ENCODE measurements at places on chromosomes 6 and 20. TPM values are rescaled to one million over a fixed set of nuclear protein-coding genes. Genes with fewer than 3 reads are reported as not detected.

The SPDEF gene
- not detected for total RNA-seq

The FAM217B gene
- 3.9 TPM for total RNA-seq

The RBM24 gene
- total RNA-seq = 0.29 TPM

The SUMO4 gene
- 1.7 TPM for total RNA-seq

The TRIM27 gene
- total RNA-seq = 61.4 TPM

The MLN gene
- total RNA-seq = not detected

Data from smooth muscle cell of trachea (primary cell).